Activated CD4-positive, alpha-beta T cell treated with anti-CD3 and anti-CD28 coated beads, Interleukin-2, amount 50 U/mL, for 16 hours (primary cell): ENCODE measurements at places on chromosomes 1 and 21.

GRCh38 chr1:51962486-51963356, 27.8 kb downstream of the RAB3B start:
- no peak for DNase-seq

GRCh38 chr1:174480324-174480723, 32.6 kb downstream of the GPR52 start:
- DNase-seq = no peak

DNA sequence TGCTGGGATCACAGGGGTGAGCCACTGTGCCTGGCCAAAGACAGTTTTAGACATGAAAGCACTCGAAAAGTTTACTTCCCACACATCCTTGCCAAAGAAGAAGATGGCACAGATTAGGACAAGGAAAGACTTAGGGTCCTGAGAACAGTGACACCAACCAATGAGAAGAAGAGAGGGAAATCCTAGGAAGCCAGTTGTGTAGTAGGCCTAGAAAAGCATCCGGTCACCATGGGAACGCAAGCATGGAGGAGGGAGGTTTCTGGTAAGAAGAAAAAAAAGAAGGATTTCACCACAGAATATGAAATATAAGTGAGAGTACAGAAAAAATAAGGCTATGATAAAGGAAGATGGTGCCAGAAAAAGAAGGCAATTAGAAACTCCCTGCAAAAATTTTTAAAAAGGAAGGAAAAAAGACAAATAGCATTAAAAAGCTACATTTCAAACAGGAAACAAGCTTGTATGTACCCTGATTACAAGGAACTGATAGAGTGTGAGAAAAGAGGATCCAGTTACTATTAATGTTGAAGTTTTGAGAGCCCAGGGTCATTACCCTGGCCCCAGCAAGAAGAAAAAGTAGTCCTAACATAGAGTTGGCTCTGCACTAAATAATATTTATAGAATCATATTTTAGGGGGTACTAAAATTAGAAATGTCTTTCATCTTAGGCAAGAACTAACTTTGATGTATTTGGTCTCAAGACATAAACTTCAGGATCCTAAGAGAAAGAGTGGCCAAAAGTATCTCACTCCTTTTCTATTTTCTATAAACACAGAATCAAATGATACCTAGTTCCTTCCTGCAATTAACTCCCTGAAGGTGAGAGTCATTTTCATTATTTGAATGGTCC, 16.1 kb downstream of the DIPK1A start:
- no peak for DNase-seq

- no peak for DNase-seq
Measured at GRCh38 chr21:31394309-31394708, 50.2 kb upstream of the TIAM1 start.

DNA sequence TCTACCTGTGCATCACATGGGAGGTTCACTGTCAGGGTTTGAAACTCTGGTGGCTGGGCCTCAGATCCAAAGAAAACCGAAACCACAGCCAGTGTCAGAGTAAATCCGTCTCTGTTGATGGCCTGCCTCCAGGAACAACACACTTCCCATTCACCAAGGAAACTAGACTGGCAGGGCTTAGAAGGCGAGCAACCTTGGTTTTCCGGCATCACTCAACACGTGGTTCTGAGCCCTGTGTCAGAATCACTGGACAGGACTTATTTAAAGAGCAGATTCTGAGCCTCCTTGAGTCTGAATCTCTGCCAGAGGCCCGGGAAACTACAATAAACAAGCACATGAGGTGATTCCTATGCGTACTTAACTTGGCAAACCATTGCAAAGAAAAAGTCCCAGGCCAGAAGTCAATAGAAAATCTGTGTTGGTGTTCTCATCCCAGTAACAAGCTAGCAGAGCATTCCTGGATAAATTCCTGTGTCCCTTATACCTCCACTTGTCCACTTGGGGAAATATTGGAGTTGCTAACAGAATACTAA, 70.0 kb downstream of the KCTD3 start:
- DNase-seq = no peak

DNA sequence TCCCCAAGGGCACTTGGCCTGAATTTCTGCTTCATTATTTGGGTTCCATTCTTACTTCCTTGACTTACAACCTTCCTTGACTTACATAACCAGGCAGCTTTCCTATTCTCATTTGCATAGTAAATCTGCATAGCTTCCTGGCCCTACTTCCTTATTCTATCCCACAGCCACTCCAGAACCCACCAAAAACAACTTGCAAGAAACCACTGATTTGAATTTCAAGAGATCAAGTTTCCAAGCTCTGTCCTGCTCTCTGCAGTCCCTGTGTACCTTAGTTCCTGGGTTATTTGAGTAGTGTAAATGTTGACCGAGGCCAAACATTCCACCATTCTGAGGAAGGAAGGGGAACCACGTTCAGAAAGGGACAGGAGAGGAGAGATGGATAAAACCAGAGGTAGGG, 603.3 kb downstream of the PTPRC start:
- no peak for DNase-seq

- no peak for DNase-seq
Measured at GRCh38 chr1:246837418-246838117, 94.2 kb downstream of the AHCTF1 start.

DNA sequence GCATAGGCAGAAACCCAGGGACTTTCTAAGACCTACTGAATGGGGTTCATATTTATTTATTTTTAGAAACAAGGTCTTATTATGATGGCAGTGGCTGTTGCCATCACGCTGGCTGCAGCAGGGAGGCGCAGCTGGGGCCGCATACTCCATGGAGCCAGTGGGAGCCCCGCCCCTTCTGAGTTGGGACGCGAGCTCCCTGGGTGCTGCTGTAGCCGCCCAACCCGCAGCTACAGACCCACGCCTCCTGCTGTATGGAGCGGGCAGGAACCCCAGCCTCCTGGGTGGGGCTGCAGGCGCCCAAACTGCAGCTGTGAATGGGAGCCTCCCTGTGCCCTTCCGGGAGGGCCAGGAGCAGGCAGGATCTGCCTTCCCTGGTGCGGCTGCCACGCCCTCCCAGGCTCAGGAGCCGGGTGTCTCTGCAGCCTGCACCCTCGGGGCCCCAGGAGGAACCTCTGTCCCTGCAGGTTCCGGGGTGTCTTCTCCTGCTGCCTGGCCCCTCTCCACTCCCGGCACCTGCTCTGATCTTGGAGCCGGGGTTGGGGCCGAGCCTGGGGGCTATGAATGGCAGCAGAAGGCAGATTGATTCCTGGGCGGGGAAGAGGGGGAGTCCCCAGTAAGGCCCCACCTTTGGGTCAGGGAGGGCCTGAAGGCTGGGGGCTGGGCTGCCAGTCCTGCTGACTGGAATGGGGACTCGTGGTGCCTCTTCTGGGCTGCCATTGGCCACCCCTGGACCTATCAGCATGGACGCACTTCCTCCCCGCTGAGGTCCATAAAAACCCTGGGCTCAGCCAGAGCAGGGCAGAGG, 66.5 kb upstream of the LRRN2 start:
- no peak for DNase-seq

GRCh38 chr1:227466039-227466645, 97.2 kb upstream of the ZNF678 start:
- no peak for DNase-seq

- DNase-seq = no peak
Measured at GRCh38 chr1:182676274-182676673, 8.1 kb downstream of the RGS8 start.

- no peak for DNase-seq
Measured at GRCh38 chr1:94708299-94708685, 111.9 kb upstream of the SLC44A3 start.

GRCh38 chr1:112395821-112396652, at the start of gene CTTNBP2NL:
Gene CTTNBP2NL (plus strand): TSS chr1:112396214. CDS start chr1:112416166, 19,952 bp downstream.
- DNase-seq = peak; percentile 86

DNA sequence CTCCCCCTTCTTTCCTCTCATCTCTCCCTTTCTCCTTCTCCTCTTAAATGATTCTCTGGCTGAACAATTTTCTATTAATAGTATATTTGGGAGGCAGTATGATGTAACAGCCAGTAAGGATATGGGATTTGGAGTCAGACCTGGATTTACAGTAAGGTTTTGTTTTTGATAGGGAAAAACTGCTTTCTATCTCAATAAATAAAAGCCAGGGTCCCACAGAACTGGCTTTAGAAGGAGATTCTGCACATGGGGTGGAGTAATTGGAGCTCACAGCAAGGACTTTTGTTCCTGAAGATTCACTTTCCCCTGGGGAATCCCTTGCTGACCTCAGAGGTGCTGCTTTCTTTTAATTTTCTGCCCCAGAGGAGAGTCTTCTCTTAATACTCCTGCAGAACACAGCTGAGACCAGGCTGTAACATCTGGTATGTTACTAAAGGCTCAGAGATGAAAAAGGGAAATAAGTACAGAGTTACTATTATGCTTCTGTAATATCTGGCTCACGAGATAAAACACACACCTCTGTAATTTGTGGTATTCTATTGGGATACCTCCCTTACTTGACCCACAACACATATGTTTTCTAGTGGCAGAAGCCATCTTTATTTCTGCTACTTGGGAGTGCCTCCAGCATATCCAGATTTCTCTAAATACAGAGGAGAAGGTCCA, 13.4 kb downstream of the EPB41 start:
- DNase-seq = no peak

- peak; percentile 6 for DNase-seq
Measured at GRCh38 chr1:12341667-12342066, 111.8 kb downstream of the VPS13D start.

DNA sequence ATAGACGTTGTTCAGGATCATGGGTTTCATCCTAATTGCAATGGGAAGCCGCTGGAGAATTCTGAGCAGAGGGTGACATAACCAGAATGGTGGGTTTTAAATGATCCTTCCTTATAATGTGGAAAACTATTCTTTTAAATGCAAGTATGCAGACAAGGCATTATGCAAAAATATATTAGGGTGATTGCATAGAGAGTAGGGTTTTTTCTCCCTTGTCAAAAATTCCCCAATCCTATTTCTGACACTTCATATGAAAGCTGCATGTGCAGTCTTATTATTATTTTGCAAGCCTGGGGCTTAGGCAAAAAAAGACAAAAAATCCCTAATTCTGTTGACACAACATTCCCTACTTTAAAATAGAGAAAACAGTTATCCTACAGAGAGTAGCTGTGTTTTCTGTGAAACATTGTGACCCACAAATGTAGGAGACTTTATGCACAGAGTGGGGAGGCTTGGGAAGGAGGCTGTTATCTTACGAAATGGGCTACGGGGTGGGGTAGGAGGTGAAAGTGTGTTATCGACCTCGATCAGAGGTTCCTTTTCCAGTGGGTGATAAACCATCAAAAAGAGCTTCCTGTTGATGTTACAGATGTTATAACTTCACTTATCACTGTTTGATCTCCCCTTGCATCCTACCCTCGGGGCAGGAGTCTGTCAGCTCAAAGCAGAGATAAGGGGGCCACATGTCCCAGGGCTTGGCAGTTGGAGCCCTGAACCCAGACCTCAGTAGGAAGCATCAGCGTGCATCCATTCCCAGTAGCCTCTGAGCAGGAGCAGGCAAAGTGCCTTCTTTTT, 27.2 kb downstream of the RHEX start:
- no peak for DNase-seq

DNA sequence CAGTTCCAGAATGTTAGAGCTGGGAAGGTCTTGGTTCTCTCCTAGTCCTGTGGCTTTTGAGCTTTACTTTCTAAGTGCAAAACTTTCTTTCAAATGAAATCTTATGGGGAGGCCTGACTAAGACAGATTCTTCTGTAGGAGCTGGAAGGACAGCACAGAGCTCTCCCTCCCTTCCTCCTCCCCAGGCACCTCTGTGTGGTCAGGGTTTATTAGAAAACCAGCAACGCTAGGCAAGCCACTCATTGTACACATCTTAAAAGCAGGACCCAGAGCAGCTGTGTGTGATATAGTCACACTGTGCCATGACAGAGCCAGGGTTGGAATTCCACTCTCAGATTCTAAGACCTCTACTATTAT, 241.1 kb upstream of the RAB4A start:
- DNase-seq = no peak

DNA sequence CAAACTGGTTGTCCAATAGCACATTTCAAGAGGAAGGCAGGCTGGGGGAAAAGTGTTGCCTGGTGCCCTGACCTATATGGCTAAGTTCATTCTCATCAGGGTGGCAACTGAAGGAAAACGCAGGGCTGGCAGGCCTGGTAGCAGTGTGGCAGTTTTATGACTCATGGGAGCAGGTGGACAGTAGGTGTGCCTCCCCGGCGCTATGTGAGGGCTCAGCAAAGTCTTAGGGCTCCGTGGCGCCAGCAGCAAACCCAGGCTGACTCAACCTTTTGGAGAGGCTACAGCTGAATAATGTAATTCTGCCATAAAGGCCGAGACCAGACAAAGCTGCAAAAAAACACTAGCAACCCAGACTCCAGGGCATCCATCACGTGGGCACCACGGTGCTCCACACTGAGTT, 23.6 kb downstream of the GADD45A start:
- DNase-seq = no peak

DNA sequence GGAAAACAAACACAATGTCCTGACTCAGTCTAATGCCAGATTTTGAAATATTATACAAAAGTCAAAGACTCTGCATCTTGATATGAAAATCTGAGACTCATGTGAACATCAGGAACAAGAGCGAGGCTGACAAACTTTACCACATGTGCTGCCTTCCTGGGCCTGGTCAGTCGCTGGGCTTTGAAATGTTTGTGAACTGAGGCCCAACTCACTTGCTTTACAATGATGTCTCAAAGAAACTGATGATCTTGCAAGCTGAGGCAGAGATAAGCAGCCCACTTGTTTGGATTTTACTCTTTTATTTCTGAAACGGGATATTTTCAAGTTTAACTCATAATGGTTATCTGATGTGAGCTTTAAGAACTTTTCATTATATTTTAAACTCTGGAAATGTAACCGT, 2.1 kb downstream of the BCAR3 start:
- DNase-seq = no peak

- DNase-seq = no peak
Measured at GRCh38 chr1:202113690-202114300, 8.9 kb upstream of the GPR37L1 start.

DNA sequence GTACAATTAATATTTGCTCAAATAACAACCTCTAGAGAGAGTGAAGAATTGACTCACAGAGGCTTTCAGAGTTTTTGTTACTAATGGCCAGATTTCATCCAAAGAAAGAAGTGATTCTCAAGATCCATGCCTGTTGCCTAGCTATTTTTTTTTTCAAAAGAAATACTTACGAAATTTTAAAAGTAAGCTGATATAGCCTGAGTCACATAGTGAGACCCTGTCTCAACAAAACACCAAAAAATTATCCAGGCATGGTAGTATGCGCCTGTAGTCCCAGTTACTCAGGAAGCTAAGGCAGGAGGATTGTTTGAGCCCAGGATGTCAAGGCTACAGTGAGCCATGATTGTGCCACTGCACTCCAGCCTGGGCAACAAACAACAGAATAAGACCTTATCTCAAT, 14.6 kb downstream of the PALMD start:
- DNase-seq = no peak

- DNase-seq = peak; percentile 23
Measured at GRCh38 chr1:53196017-53196484, 573 bp upstream of the CPT2 start.

DNA sequence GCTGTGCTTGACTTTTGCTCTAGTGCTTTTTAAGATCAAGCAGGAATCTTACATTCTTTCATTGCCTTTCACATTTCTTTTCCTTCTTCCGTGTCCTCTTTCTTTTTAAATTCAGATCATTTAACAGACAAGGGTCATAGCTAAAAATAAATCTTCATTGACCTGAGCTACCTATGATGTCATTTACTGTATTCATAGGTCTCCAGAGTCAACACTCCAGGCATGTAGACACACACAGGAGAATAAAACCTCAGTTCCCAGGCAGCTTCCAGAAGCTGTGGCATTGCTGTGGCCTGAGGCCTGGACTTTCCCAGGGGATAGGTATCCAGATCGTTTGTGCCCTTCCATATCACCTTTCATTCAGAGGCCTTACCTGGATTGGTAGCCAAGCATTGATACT, 38.5 kb upstream of the ENAH start:
- DNase-seq = no peak

GRCh38 chr1:43194509-43194908, 22.4 kb downstream of the CFAP57 start:
- no peak for DNase-seq

- peak; percentile 40 for DNase-seq
Measured at GRCh38 chr1:44801491-44802305, 1.5 kb downstream of the PLK3 start.
